ENCODE measurements at places on chromosomes 5 and 9. TPM values are rescaled to one million over a fixed set of nuclear protein-coding genes. Genes with fewer than 3 reads are reported as not detected.
A peak's percentile ranks its signal among the peaks of the same experiment; 100 is the strongest.

DNA sequence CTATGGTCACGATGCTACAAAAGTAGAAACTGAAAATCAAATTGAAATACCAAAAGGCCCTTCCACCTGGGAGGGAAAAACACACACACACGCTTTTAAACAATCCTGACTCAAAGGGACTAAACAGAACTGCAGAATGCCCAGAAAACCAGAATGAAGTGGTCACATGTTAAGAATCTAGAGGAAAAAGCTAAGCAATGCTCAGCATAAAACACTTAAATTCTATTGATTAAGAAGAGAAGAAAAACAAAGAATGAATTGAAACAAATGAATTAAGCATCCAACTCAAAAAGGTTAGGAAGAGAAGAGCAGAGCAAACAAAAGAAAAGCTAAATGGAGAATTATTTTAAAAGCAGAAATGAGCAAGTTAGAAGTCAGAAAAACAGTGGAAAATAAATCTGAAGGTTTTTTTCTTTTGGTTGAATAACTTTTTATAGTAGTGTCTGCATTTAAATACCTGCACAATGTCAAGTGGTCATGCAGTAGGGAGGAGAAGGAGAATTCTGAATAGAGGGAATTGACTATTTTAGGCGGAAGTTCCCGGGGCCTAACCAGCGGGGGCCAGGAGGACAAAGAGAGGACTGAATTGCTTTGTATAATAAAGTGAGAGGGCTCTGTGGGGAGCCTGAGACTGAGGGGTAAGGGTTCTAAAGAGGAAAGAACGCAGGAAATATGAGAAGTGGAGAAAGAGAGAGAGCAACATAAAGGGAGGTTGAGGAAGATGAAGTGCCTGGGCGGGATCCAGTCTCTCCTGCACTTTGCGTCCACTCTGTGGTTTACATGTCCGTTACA lies 146.8 kb downstream of the ATPSCKMT start:
- DNase-seq: no peak

Gene LVRN
- total RNA-seq: 0.25 TPM

DNA sequence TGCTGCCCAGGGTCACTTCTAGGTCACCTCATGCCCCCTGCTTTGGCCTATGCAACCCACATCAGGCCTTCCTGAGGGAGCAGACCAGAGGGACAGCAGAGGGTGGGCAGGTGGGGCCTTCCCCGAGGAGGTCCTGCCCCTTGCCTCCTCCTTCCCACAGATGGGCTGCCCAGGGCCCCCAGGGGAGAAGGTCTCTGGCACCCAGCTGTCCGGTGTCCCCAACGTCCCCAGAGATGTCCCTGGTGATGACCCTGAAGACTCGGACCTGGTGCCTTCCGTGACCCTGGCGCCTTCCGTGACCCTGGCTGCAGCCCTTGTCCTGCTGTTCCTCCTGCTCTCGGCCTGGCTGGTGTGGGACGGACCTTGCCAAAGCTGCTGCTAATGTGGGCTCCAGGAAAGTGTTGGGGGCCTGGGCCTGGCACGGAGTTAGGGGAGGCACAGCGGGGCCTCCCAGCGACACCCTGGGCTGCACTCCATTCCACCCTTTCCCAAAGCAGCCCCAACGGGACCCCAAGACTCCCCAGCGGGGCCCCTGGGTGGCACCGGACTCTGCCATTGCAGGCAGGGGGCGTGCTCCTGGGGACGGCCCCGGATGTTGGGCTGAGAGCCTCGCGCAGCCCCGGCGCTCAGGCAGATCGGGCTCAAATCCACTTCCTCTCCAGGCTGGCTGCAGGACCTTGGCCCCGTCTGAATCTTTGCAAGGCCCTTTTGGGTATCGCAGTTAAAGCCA lies 6.8 kb upstream of the SLC2A6 start:
- DNase-seq: no peak

- DNase-seq: no peak
Observed at GRCh38 chr9:101880846-101881245, 142.4 kb upstream of the GRIN3A start.

Gene DYNC2I2
- 54.9 TPM for total RNA-seq

Gene NIPAL4
- total RNA-seq: not detected

- DNase-seq: no peak
Observed at GRCh38 chr5:113190347-113190746, 213.7 kb downstream of the DCP2 start.

- DNase-seq: no peak
Observed at GRCh38 chr9:134896834-134897583, 16.4 kb downstream of the FCN2 start.

DNA sequence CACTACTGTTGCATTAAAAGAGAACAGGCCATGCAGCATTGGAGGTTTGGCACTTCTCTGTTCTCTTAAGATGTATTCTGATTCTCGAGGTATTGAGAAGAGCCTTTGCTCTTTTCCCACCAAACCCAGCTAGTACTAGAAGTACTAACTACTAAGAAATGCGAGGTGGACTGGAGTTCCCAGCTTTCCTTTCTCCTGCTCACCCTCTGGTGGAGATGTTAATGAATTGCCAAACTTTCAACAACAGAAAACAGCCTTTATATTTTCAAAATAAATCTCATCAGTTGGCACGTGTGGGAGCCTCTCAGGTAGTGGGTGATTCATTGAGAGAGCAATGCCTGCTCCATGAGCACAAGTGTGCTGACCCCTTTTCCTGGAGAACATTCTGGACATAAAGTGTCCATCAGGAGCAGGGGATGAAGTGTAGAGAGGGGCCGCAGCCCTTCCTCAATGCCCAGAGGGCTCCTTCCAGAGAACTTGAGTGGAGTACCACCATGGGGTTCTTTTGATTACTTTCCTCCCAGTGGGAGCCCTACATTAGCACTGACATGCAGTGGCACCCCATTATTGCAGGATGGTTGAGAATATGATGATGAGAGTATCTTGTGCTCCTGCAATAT lies 45.7 kb downstream of the TMEM174 start:
- peak; percentile 31 for DNase-seq

DNA sequence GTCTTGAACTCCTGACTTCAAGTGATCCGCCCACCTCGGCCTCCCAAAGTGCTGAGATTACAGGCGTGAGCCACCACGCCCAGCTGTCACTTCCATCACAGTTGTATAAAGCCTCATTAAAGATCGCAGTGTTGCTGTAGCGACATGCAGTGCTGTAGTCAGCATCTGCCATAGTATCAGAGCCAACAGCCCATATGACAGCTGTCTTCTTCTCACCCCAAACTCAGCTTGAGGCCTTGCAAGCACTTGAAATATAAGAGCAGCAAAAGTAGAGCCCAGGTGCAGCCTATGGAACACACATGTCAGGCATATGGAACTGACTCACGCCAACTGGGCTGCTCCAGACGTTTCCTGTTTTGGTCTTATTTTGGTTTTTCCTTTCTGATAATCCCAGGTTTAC lies 167.8 kb downstream of the TRIO start:
- DNase-seq: no peak

Gene SLC28A3
- total RNA-seq: not detected

Gene TAF11L10
- total RNA-seq: not detected

Gene RNF224
- not detected for total RNA-seq

GRCh38 chr9:36151316-36152210 lies 15.0 kb downstream of the GLIPR2 start:
- DNase-seq: peak; percentile 86

GRCh38 chr5:66307647-66308241 lies 163.6 kb downstream of the SREK1 start:
- peak; percentile 58 for DNase-seq

GRCh38 chr9:134591082-134591571 lies 50.5 kb upstream of the COL5A1 start:
- DNase-seq: no peak

Gene IRGM
- not detected for total RNA-seq

- DNase-seq: no peak
Observed at GRCh38 chr5:143676802-143677201, 135.2 kb upstream of the HMHB1 start.

- DNase-seq: no peak
Observed at GRCh38 chr9:96331236-96331947, 29.4 kb upstream of the HSD17B3 start.

DNA sequence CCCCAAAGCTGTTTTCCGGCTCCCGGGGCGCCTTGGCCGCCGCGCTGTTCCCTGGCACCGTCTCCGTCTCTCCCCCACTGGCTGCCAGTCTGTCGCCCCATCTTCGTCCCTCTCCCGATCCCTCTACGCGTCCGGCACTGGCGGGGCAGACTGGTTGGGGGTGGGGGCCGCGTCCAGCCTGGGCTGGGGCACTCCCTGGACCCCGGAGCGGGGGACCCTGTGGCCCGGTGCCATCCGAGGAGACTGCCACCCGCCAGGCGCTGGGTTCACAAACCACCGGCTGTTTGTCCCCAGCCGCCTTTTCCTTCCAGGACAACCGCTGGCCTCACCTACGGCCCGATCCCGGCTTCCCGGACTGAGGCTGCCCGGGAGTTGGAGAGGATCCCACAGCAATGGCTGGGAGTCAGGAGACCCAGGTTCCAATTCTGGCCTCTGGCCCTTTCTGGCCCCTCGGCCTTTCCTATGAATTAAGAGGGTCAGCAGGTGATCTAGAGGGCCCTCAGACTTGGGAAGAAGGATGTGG lies 1.0 kb upstream of the FIBCD1 start:
- DNase-seq: no peak

DNA sequence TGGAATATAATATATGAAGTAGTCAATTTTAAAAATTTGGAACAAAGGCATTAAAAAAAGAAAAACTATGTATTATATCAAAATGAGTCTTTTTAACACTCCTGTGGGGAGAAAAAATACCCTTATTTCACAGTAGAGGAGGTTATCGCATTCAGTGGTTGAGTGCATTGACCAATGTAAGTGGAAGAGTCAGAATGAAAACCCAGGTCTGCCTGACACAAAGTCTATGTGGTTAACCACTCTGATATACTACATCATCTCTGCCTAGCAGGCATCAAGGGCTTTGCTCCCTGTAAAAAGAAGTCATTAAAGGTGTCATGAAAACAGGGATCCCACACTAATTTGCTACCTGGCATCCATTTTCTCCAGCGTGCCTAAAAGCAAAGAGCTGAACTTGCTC lies 417.2 kb upstream of the C9orf72 start:
- DNase-seq: no peak

Gene INSL4
- not detected for total RNA-seq

DNA sequence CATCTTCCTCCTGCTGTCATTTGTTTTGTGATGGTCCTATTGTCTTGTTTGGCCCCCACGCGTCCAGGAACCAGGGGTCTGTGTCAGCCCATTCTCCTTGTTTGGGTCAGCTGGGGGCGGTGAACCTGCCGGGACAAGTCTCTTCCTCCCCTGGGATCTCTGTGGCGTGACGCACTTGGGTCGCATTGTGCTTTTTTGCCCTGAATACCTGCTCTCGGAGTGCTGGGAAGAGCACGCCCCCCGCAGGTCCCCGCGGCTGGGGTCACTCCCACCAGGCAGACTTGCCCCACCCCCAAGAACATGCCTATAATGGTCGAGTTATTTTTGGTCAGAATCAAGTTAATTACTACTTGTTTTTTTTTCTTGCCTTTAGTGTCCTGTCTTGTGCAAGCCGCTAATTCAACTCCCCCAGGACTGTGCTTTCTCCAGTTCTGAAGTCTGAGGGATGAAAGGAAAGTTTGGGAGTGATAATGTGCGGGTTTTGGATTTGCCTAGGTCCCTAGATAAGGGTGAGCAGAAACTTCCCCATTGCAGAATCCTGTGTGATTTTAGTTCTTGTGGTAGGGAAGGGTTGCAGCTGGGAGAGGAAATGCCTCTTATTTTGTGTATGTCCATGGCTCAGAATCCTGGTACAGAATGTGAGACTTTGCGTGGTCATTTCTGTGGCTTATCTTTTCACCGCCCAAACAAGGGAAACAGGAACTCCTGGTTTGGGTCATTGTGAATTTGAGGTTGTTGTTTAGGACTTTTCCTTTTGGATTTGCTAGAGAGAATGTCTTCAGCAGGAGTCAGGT lies 789 bp downstream of the ACER2 start:
- no peak for DNase-seq

DNA sequence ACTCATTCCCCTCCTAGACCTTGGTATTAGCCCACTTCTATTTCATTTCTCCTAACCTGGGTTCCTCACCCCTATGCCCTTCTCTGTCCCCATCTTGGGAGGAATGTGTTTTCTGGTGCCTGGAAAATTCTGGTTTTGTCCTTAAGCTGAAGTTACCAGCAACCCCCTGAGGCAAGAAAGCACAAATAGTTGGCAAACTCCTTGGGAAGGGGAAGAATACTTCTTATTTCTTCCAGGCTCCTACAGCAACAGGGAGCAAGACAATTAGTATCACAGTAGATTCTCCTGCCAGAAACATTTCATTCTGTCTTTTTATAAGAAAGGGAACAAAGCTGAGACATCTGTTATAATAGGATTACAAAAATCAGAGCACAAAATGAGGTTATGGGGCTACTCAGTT lies 142.5 kb downstream of the SNCAIP start:
- DNase-seq: no peak

Data from dermis microvascular lymphatic vessel endothelial cell (primary cell).